ENCODE measurements at places on chromosomes 7 and 10. TPM values are rescaled to one million over a fixed set of nuclear protein-coding genes. Genes with fewer than 3 reads are reported as not detected.
A peak's percentile ranks its signal among the peaks of the same experiment; 100 is the strongest.

DNA sequence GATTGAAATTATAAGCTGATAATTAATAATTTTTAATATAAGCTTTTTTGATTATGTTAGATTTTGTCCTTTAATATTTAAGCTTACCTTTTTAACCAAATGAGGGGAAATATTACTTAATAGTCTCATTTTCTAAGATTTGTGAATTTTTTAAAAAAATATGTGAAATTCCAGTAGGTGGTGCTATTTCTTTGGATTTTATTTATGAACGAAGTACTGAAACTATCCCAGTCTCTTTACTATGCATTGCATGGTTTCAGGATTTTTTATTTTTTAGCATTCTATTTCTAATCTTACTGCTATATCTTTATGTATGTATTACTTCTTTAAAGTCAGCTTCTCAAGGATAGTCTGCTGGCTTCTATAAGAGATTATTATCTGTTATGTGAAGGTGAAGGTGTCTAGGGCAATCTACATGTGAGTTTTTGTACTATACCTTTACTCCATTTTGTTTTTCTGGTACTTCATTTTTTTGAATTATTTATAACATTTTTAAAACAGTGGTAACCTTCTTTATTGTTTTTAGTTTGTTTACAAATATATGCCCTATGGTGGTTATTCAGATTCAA, 78.3 kb downstream of the ATRNL1 start:
- no peak for DNase-seq
- no peaks in the 10 kb centered on the region for H3K4me1 ChIP-seq
- no peak overlapping the region for H3K4me3 ChIP-seq
- H3K27me3 ChIP-seq: no peaks in the 10 kb centered on the region
- H3K27ac ChIP-seq: no peak overlapping the region

- no peak overlapping the region for H3K4me3 ChIP-seq
- H3K27ac ChIP-seq: peak overlapping the region; percentile 13
Measured at GRCh38 chr7:2312267-2312929, 1.8 kb downstream of the SNX8 start.

- no peak overlapping the region for H3K4me3 ChIP-seq
- DNase-seq: no peak
- H3K27ac ChIP-seq: no peak overlapping the region
- H3K4me1 ChIP-seq: no peaks in the 10 kb centered on the region
Measured at GRCh38 chr10:33365871-33366411, 31.5 kb upstream of the NRP1 start.

GRCh38 chr7:122770686-122771335, 68.1 kb upstream of the RNF148 start:
- no peaks in the 10 kb centered on the region for H3K4me1 ChIP-seq
- DNase-seq: no peak
- H3K4me3 ChIP-seq: no peak overlapping the region
- H3K27ac ChIP-seq: no peak overlapping the region
- H3K36me3 ChIP-seq: no peaks in the 10 kb centered on the region

Gene SH2D4B
- 0.12 TPM for total RNA-seq

GRCh38 chr10:69979174-69979573, 73.5 kb upstream of the MACROH2A2 start:
- H3K27me3 ChIP-seq: no peaks in the 10 kb centered on the region
- no peak overlapping the region for H3K27ac ChIP-seq
- H3K36me3 ChIP-seq: no peaks in the 10 kb centered on the region
- no peaks in the 10 kb centered on the region for H3K4me1 ChIP-seq
- DNase-seq: no peak
- no peak overlapping the region for H3K4me3 ChIP-seq

DNA sequence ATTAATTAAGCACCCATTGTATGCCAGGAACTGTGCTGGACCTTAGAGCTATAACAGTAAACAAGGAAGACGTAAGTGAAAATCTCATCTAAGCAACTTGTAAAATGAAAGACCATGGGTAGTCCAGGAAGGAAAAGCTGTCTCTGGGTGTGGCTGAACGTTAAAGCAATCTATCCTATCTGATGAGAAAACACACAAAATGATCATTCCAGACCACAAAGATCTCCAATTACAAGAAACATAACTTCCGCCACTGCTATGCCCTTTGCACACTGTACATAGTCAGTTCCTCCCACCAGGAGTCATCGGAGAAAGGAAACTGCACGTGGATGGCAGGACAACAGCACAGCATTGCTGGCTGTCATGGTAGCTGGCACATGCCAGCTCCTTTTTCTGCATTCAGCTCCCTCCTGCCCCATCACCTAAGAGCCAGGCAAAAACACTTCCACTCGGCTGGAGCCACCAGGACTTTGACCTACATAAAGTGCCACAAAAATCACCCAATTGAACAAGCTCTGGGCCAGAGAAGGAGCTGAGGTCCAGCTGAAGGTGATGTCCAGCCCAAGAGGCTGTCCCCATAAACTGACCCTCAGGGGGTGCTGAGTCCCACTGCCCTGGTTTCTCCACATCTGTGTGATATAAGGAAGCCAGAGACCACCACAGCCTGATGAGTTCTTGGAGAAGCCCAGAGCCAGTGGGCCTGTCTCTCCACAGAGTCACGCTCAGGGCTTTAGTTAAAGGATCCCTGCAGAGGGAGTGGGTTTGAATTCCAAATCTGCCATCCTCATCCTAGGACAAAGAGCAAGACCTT, 56.4 kb downstream of the STEAP1B start:
- no peaks in the 10 kb centered on the region for H3K27me3 ChIP-seq
- no peaks in the 10 kb centered on the region for H3K36me3 ChIP-seq
- no peaks in the 10 kb centered on the region for H3K4me1 ChIP-seq

DNA sequence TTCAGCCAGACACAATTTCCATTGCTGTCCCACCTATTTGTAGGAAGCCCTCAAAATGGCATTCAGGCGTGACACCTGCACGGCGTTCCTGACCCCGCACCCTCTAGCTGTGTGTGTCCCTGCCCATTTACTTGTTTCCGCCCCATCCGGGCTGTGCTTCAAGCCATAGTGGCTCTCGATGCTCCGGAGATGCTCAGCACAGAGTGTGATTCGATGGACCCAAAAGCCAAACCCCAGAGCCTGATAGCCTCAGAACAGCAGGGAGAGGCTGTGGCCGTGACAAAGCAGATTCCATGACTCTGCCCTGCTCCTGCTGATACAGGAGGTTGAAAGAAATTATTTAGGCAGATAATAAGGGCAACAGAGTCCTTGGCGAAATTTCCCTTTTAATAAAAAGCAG, 13.4 kb downstream of the BUD31 start:
- H3K36me3 ChIP-seq: peaks cover 55% of the 10 kb centered on the region
- H3K27me3 ChIP-seq: no peaks in the 10 kb centered on the region
- no peak overlapping the region for H3K4me3 ChIP-seq

DNA sequence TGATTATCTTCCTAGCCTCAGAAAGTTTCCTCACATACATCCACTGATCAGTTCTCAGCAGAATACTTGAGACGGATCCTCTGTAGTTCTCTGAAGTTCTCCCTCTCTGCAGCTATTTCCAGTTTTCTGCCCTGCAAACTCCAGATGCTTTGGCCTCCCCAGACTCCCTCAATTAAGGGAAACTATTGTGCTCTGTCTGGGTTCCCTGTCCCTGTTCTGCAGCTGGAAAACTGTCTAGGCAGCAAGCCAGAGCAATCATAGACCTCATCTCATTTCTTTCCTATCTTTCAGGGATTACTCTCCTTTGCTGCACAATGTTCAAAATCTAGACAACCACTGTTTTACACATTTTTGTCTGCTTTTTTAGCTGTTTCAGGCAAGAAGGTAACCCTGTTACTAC, 9.2 kb downstream of the MICU1 start:
- no peak overlapping the region for H3K27ac ChIP-seq
- no peak overlapping the region for H3K4me3 ChIP-seq
- H3K27me3 ChIP-seq: no peaks in the 10 kb centered on the region
- DNase-seq: no peak

DNA sequence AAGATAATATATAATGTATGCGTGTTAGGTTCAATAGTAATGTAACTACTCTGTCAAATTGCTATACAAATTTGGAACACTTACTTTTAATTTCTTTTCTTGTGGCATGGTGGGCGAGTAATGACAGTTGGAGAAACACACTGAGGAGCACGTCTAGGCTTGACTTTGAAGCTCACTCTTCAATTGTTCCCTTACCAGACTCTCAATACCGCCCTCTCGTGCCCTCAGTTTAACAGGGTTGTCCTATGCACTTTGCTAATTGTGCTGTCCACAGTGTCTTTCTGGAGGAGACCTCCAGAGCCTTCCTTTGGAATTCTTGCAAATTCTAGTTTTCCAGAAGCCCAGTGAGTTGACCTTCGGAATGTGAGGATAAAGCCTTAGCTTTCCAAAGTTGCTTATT, 107.2 kb upstream of the RELN start:
- no peaks in the 10 kb centered on the region for H3K36me3 ChIP-seq
- H3K27me3 ChIP-seq: no peaks in the 10 kb centered on the region
- H3K27ac ChIP-seq: no peak overlapping the region
- no peaks in the 10 kb centered on the region for H3K4me1 ChIP-seq
- no peak for DNase-seq

DNA sequence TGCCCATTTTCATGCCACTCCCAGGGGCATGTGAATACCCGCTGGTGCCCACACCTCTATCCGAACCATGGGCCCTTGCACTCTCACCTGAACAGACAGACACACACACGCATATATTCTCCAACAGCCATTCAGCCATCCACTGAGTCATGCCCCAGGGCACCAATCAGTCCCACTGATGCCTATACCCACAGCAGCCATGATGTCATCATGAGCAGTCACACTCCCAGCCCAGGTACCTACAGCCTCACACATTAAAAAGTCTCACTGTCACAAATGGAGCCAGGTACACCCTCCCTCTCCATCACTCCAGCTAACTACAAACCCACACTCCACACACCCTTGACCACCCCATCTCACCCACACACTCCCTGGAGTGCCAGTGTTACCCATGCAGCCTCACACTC, 12.2 kb downstream of the VSIR start:
- no peaks in the 10 kb centered on the region for H3K27me3 ChIP-seq
- H3K27ac ChIP-seq: no peak overlapping the region
- no peak overlapping the region for H3K4me3 ChIP-seq
- H3K36me3 ChIP-seq: peaks cover 21% of the 10 kb centered on the region
- no peak for DNase-seq

- H3K4me3 ChIP-seq: no peak overlapping the region
- H3K27me3 ChIP-seq: no peaks in the 10 kb centered on the region
- no peak overlapping the region for H3K27ac ChIP-seq
- H3K36me3 ChIP-seq: no peaks in the 10 kb centered on the region
- H3K4me1 ChIP-seq: no peaks in the 10 kb centered on the region
Measured at GRCh38 chr10:60654813-60655464, 123.3 kb upstream of the CDK1 start.

- H3K4me3 ChIP-seq: no peak overlapping the region
- H3K27me3 ChIP-seq: no peaks in the 10 kb centered on the region
- peaks cover 9% of the 10 kb centered on the region for H3K36me3 ChIP-seq
- no peak for DNase-seq
Measured at GRCh38 chr10:104253106-104253505, 1.6 kb upstream of the GSTO1 start.

- no peak overlapping the region for H3K4me3 ChIP-seq
- H3K27me3 ChIP-seq: no peaks in the 10 kb centered on the region
- H3K36me3 ChIP-seq: no peaks in the 10 kb centered on the region
Measured at GRCh38 chr7:74309181-74309580, 20.0 kb downstream of the CLIP2 start.

DNA sequence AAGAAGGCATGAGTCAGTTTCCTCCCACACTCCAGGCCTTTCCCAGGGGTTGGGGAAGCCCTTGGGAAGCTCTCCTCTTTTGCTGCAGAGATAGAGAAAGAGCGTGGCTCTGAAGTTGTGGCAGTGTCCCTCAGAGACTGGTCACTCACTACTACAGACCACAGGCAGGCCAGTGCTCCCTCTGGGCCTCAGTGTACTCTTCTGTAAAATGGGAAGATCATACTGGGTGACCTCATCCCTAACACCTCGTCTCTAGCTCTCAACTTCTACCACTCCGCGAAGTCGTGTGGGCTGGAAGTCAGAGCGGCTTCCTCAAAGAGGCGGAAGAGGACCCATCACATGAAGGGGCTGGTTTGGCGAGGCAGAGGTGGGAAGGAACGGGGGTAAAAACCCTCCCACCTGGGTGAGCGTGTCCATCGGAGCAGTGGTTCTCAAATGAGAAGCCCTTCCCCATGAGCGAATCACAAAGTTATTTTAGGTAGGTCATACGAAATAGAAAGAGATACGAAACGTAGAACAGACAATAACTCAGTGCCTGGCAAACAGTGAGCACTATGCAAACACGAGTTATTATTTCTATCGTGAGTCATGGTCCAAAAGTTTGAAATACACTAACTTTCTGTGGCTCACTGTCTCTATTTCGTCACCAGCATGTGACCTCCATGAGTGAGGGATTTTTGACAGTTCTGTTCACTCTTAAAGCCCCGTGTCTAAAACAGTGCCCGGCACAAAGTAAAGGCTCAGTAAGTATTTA, 32.7 kb downstream of the PRKAG2 start:
- H3K4me3 ChIP-seq: no peak overlapping the region
- H3K27ac ChIP-seq: no peak overlapping the region
- no peaks in the 10 kb centered on the region for H3K36me3 ChIP-seq
- H3K27me3 ChIP-seq: no peaks in the 10 kb centered on the region
- no peaks in the 10 kb centered on the region for H3K4me1 ChIP-seq

GRCh38 chr10:44804661-44805060, 106.5 kb upstream of the TMEM72 start:
- no peaks in the 10 kb centered on the region for H3K27me3 ChIP-seq
- no peak overlapping the region for H3K27ac ChIP-seq
- H3K36me3 ChIP-seq: no peaks in the 10 kb centered on the region
- no peak overlapping the region for H3K4me3 ChIP-seq
- no peaks in the 10 kb centered on the region for H3K4me1 ChIP-seq
- DNase-seq: no peak

GRCh38 chr10:97450828-97451227, 4.9 kb downstream of the ZDHHC16 start:
- no peaks in the 10 kb centered on the region for H3K27me3 ChIP-seq
- no peak overlapping the region for H3K27ac ChIP-seq
- no peak overlapping the region for H3K4me3 ChIP-seq
- no peak for DNase-seq
- H3K4me1 ChIP-seq: no peaks in the 10 kb centered on the region

GRCh38 chr7:33722383-33723101, 182.8 kb upstream of the BMPER start:
- H3K27me3 ChIP-seq: no peaks in the 10 kb centered on the region
- H3K4me3 ChIP-seq: no peak overlapping the region
- H3K4me1 ChIP-seq: peaks cover 24% of the 10 kb centered on the region
- H3K27ac ChIP-seq: no peak overlapping the region
- no peaks in the 10 kb centered on the region for H3K36me3 ChIP-seq

- no peaks in the 10 kb centered on the region for H3K27me3 ChIP-seq
- H3K36me3 ChIP-seq: no peaks in the 10 kb centered on the region
- DNase-seq: no peak
- H3K4me1 ChIP-seq: peaks cover 17% of the 10 kb centered on the region
- H3K4me3 ChIP-seq: no peak overlapping the region
- no peak overlapping the region for H3K27ac ChIP-seq
Measured at GRCh38 chr7:101999393-101999792, 182.0 kb downstream of the CUX1 start.

GRCh38 chr7:6307762-6308161, 35.3 kb upstream of the CYTH3 start:
- H3K27ac ChIP-seq: no peak overlapping the region
- H3K36me3 ChIP-seq: no peaks in the 10 kb centered on the region
- no peaks in the 10 kb centered on the region for H3K27me3 ChIP-seq
- no peak for DNase-seq
